IMR-90 (cell line): ENCODE measurements at places on chromosomes 3 and 15. TPM values are rescaled to one million over a fixed set of nuclear protein-coding genes. Genes with fewer than 3 reads are reported as not detected.
A peak's percentile ranks its signal among the peaks of the same experiment; 100 is the strongest.

The POLR2H gene
- 47.7 and 132 TPM in 2 replicates for total RNA-seq

The ARGFX gene
- not detected in 2 replicates for total RNA-seq

The LYZL4 gene
- total RNA-seq: not detected in 2 replicates

The MKRN3 gene
- total RNA-seq: under 0.01 and 0.56 TPM in 2 replicates

The MUSTN1 gene
- not detected in 2 replicates for total RNA-seq

The GP9 gene
- total RNA-seq: not detected in 2 replicates

The ADCY5 gene
- total RNA-seq: 0.18 and 0.56 TPM in 2 replicates

The CCR9 gene
- total RNA-seq: not detected in 2 replicates

The NR1I2 gene
- total RNA-seq: not detected in 2 replicates

The RLBP1 gene
- total RNA-seq: not detected in 2 replicates

The SEMA5B gene
- total RNA-seq: not detected in 2 replicates

The PRKCI gene
- 53.4 and 84.2 TPM in 2 replicates for total RNA-seq

The P2RY13 gene
- total RNA-seq: not detected in 2 replicates

- no peak for DNase-seq
Observed at GRCh38 chr3:42544492-42545283, 37.1 kb downstream of the SEC22C start.

DNA sequence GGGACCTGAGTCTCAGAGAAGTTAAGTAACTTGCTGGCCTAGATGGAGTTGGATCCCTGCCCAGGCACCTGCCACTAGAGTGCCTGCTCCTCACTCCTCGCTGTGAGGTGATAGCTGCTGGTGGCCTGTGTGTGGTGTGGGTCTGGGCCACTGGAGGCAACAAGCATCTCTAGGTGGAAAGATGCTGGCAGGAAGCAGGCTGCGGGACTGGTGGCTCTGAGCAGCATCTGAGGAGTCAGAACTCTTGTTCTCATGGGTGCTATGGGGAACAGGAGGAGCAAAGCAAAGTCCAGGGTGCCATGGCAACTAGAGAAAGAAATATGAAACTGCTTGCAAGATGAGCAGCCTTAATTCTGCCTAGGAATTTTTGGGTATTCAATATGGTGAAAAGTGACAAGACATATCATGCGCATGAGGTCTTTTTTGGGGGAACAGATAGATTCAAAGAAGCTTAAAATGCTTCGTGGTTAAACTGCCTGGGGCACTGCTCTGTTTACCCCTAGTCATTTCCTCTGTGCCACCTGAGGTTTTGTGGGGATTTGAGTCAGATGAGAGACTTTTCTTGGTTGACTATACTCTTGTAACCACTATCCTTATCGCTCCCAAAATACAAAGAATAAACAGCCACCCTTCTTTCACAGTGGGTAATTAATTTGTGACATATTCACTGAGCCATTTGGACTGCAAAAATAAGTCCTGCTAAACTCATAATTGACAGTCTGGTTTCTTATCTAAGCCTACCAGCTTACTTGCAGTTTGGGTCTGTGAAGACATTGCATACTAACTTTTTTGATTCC, 50.3 kb downstream of the MED12L start:
- DNase-seq: no peak

DNA sequence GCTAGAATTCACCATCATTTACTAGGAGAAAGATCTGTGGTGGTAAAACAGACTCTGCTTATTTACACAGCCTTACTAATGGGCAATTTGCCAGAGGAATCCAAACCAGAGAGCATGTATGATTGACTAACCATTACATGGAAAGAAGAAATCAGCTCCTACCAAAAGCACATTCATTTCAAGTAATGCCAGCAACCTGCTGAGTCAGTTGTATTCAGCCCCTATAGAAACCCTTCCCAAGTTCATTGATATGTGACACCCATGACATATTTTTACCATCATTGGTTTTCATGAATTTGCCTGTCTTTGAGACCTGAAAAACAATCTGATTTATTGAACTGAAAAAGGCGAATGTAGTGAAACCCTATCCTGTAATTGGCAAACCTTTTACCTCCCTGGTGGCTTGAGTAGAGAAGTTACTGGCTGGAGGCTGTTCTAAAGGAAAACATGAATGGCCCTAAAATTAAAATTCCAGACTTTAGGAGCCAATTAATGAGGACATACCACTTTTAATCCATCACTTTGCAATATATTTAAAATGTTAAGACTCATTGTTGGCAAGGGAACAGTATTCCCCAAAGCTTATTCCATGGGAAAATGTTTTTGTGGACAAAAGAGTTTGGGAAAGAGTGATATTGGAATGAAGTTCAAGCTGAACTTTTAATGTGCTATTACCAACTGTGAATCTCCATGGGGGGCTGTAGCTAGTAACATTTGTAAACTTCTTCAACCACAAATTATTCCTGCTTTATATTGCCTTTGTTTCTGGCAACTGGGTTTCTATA, 542.9 kb downstream of the FHIT start:
- peak; percentile 75 for DNase-seq

DNA sequence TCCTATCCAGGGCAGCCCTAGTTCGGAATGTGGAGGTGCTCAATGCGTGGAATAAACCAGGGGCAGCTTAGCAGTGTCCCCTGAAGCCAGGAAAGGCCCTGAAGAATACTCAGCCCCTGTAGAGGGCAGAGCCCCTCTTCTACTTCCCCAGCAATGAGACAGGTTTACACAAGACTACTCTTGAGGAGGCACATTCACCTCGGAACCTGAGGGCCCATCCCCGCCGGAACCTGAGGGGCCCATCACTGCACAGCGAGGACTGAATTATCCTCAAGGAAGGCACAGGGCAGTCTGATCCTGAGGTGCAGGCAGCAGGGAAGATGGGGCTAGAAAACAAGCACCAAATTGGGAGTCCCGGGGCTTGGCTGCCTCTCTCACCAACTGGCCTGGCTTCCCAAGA, 22.2 kb downstream of the CCDC13 start:
- DNase-seq: no peak

GRCh38 chr3:192130534-192131132, 596.7 kb downstream of the FGF12 start:
- DNase-seq: peak; percentile 2

- no peak for DNase-seq
Observed at GRCh38 chr3:20380295-20380694, 194.3 kb upstream of the SGO1 start.

GRCh38 chr3:99565331-99565730, 73.1 kb upstream of the COL8A1 start:
- no peak for DNase-seq

DNA sequence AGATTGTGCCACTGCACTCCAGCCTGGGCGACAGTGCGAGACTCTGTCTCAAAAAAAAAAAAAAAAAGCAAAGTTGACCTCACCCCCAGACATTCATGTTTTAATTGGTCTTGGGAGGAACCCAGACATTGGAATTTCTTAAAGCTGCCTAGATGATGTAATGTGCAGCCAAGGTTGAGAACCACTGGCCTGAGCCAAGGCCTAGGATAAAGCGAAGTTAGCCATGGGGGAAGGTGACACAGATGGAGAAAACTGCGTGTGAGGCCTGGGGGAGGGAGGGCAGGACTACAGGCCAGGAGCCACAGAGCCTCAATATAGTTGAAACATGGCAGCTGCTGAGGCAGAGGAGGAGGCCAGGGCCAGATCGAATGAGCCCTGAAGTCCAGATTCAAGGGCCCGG, 21.0 kb downstream of the GLB1 start:
- DNase-seq: no peak

DNA sequence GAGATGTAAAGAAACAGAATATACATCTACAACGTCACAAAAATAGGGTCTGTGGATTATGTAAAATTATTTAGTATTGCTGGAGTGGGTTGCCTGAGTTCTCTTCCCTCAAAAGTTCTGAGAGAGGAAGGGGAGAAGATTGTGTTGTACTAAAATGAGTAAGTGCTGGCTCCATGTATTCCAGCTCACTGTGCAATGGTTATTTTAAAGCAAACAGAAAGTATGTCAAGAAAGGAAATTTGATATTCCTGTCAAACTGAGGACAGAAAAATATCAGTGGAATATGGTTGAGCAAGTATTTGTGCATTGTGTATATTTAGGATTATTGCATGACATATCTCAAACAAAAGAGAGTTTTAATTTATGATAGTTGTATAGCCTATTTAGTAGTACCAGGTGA, 2.2 kb downstream of the TRPC1 start:
- no peak for DNase-seq

- peak; percentile 96 for DNase-seq
Observed at GRCh38 chr3:177977381-177978158, 558.7 kb upstream of the KCNMB2 start.

GRCh38 chr15:31461375-31461774, 134.7 kb downstream of the KLF13 start:
- no peak for DNase-seq

DNA sequence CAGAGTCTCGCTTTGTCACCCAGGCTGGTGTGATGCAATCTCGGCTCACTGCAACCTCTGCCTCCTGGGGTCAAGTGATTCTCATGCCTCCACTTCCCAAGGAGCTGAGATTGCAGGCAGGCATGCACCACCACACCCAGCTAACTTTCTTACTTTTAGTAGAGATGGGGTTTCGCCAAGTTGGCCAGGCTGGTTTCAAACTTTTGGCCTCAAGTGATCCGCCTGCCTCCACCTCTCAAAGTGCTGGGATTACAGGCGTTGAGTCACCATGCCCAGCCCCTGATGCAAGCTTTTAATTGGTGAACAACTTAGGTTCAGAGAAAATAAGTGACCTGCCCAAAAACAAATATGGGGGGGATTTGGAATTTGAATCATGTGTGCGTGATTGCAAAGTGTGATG, 246.2 kb downstream of the LRTM1 start:
- no peak for DNase-seq

DNA sequence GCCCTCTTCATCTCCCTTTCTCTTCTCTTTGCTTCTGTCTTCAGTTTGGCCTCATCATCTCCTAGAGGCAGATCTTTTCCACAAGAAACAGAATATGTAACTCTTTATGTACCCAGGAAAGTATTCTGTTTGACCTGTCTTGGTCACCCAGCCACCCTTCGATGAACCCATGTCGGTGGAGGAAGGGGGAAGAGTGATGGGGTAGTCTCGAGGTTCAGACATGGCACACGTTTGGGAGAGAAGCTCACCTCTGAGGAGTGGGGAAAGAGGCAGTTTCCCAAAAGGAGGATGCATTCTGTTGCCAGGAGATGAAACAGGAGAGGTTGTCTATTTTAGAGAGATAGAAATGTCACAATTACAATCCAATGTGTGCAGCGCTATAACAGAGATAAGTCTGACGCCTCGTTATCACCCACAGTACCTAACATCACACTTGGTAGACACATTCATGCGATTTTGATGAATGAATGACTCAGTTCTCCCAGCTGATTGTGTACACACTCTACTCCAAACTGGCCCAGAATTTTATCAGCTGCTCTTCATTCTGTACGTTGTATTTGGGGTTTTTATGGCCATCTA, 722 bp upstream of the CCDC50 start:
- DNase-seq: no peak

DNA sequence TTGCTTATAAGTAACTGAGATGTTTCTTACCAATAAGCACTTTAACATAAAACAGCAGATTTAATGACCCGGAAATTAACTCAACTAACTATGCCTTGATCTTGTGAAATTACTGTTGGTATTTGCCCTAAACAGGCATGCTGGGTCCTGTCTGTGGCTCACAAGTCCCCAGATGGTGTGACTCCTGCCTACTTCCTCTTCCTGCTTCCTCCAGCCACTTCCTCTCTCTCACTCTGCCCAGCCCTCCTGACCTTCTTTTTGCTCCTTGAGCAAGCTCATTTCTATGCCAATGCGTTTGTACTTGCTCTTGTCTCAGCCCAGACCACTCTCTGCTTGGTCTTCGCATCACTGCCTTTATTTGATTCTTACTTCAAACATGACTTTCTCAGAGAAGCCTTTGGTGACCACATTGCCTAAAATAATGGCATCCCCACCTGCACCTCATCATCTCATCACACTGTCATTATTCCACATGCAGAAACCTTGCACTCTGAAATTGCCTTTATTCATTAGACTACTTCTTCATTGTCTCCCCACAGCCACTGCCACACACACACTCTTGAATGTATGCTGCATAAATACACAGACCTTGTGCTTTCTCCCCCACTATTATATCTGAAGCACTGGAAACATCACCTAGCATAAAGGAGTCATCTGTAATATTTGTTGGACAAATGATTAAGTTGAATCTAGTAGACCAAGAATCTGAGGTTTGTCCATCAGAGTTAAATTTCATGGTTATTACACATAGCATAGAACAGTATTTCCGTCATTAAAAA, 256.3 kb upstream of the SEMA6D start:
- no peak for DNase-seq

GRCh38 chr15:95558131-95558530, 772.4 kb upstream of the NR2F2 start:
- DNase-seq: peak; percentile 39

- no peak for DNase-seq
Observed at GRCh38 chr15:60669351-60669750, 190.4 kb upstream of the ICE2 start.

- peak; percentile 41 for DNase-seq
Observed at GRCh38 chr15:32688151-32688639, 29.6 kb upstream of the GREM1 start.

DNA sequence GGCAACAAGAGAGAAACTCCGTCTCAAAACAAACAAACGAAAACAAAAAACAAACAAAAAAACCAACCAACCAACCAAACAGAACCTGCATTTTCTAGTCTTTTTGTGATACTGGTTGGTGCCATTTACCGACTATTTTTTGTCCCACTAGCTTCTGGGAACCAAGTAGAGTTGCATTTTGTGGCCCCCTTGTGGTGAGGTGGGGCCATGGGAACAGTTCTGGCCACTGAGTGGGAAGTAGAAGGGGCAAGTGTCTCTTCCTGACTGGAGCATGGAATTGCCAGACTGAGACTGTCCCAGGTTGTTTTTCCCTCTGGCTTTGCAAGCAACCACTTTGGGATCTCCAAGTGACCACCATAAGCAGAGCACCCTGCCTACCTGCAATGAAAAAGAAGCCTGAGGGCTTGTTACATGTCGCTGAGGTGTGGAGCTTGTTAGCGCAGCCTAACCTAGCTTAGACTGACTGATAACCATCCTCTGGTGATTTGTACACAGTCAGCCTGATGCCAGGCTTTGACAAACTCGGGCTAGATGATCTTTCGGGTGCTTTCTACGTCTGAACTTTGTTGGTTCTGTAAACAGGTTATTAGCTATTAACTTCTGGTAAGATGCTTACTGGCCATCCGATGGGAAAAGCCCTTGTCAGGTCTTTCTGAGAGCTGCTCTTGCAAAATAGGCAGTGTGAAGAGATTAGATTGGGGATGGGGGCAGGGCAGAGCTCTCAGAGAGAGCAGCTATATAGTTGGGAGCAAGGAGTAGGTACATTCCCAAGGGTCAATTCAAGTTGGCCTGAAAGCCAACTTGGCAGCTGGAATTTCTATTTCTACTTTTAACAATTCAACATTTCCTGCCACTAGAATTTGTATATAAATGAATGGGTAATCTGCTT, 172.2 kb downstream of the SSR3 start:
- DNase-seq: peak; percentile 41
